ENCODE measurements at places on chromosomes 3 and 15. TPM values are rescaled to one million over a fixed set of nuclear protein-coding genes. Genes with fewer than 3 reads are reported as not detected.

DNA sequence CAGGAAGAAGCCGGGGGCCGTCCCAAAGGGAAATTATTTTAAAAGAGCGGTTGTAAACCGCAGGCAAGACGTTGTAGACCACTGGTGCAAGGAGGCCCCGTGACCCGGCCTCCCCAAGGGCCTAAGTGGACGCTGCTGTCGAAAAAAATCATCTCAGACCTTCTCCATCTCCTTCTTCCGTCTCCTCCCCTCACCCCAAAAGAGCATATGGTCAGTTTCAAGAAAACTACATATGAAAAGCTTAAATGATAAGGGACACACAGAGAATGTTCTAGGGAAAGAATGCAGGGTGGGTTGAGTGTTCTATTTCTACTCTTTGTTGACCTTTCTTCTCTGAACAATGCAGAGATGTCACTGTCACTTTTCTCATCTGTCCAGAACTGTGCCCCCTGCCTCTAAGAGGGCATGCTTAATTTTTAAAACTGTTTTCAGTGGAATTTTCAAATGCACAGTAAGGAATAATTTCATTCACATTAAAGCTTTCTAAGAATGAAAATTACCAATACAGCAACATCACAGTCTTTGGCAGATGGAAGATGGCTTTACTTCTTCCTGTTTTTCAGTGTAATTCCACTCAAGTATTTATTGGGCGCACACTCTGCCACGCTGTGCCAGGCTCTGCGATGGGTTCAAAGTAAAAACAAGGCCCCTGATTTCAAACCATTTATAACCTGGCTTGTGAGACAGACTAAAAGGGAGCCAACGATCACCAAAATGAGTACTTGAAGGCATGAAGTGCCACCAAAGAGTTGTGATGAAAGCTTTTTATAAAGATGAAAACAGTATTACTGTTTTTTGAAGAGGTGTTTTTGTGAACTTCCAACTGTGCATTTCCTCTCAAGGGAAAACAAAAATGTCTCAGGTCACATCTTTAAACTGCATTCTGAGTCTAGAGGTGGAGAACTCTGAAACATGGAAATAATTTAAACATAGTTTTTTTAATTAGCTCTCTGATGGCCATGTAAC is 891 bp upstream of the TOP2B start:
- no peaks in the 10 kb centered on the region for H3K27me3 ChIP-seq
- peaks cover 16% of the 10 kb centered on the region for H3K4me1 ChIP-seq
- peak overlapping the region; percentile 90 for H3K27ac ChIP-seq

ZBBX gene
- not detected for total RNA-seq

- peak overlapping the region; percentile 44 for H3K27ac ChIP-seq
- H3K4me3 ChIP-seq = peak overlapping the region; percentile 57
- no peaks in the 10 kb centered on the region for H3K36me3 ChIP-seq
These were observed 1.1 kb downstream of the KLHL6 start for GRCh38 chr3:183554377-183554776.

ARNT2 gene
- not detected for total RNA-seq

GRCh38 chr3:50675179-50676030 is 678 bp downstream of the DOCK3 start:
- H3K4me3 ChIP-seq = no peak overlapping the region
- H3K4me1 ChIP-seq = peaks cover 7% of the 10 kb centered on the region
- DNase-seq = peak; percentile 62
- no peaks in the 10 kb centered on the region for H3K36me3 ChIP-seq
- H3K27me3 ChIP-seq = peaks cover 24% of the 10 kb centered on the region

GRCh38 chr3:184597829-184598573 is 36.4 kb downstream of the EPHB3 start:
- H3K27ac ChIP-seq = no peak overlapping the region
- no peak for DNase-seq
- H3K4me3 ChIP-seq = no peak overlapping the region
- H3K36me3 ChIP-seq = no peaks in the 10 kb centered on the region
- peaks cover 10% of the 10 kb centered on the region for H3K4me1 ChIP-seq

AHSG gene
- total RNA-seq = not detected

ASB14 gene
- not detected for total RNA-seq

GRCh38 chr3:100155128-100155527 is 40.8 kb upstream of the FILIP1L start:
- no peak for DNase-seq
- H3K4me1 ChIP-seq = no peaks in the 10 kb centered on the region
- H3K27ac ChIP-seq = no peak overlapping the region
- H3K4me3 ChIP-seq = no peak overlapping the region
- H3K27me3 ChIP-seq = no peaks in the 10 kb centered on the region
